ENCODE measurements at places on chromosomes 4 and X. TPM values are rescaled to one million over a fixed set of nuclear protein-coding genes. Genes with fewer than 3 reads are reported as not detected.

DNA sequence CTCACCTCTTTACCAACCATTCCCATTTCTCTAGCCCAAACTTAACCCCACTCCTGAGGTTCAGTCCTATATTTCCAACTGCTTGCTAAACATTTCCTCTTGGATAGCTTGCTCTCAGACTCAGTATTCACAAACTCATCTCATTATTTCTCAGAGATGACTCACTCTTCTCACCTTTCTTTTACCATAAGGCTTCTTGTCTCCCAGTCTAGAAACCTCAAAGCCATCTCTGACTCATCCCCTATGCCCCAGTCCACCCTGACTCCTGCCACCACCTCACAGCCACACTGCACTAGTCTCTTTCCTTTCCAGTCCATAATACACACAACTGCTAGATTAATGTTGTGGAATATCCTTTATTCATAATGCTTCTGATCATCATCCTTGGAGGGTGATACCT, 4.8 kb downstream of the FRMPD3 start:
- DNase-seq, result no peak

DMP1 gene
- total RNA-seq, result not detected

STS gene
- 12.3 TPM for total RNA-seq

DNA sequence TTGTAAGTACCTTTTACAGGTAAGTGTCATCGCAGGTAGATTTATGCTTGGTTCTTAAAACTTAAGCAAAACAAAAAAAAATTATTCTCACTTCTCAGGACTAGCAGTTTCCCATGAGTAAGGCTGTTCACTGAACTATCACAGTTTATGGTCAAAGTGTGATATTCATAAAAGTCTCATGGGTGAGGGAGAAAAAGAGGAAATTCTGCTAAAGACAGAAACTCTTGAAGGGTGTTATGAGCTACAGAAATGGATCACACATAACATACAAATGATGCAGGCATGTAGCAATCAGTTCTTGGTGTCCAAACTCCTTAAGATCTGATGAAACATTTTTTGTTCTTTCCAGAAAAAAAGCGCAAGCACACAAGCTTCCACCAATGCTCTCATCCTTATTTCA, 8.5 kb downstream of the RAB9A start:
- DNase-seq, result no peak

GRCh38 chr4:67152976-67153375, 392.3 kb downstream of the CENPC start:
- DNase-seq, result no peak

DNA sequence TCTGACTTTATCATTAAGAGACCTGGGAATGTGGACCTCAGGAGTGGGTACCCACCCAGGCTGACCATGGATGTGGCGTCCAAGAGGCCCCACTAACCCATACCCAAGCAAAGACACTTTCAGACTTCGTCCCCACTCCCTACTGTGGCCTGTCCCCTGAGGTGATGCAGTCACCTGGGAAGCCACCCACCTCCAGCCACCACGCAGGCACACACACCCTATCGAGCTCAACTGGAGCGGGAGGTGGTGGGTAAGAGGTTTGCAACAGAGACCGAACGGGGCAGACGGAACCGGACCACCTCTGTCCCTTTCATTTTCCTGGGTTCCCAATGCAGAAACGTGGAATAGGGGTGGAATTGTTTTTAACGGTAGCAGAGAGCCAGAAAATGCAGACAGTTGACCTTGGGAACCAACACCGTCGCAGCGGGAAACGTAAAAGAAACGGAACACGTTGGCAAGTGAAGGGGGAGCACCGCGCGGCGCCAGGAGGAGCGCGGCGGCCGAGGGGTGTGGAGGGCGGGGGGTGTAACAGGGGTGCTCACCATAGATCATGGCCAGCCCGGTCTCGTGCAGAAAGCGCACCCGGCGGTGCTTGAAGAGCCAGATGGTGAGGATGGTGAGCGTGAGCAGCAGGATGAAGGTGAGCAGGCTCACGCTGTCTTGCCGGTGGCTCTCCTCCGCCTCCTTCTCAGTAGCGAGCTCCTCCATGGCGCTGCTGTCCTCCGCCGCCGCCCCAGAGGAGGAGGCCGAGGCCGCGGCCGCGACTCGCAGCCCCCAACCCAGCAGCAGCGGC, 559 bp downstream of the SLC9A7 start:
- no peak for DNase-seq

GRCh38 chrX:111687305-111687704, 6.3 kb downstream of the ALG13 start:
- no peak for DNase-seq

UGT2B28 gene
- not detected for total RNA-seq

GRCh38 chr4:80092088-80092487, 19.1 kb upstream of the ANTXR2 start:
- no peak for DNase-seq

FGD1 gene
- total RNA-seq, result 7.2 TPM

DNA sequence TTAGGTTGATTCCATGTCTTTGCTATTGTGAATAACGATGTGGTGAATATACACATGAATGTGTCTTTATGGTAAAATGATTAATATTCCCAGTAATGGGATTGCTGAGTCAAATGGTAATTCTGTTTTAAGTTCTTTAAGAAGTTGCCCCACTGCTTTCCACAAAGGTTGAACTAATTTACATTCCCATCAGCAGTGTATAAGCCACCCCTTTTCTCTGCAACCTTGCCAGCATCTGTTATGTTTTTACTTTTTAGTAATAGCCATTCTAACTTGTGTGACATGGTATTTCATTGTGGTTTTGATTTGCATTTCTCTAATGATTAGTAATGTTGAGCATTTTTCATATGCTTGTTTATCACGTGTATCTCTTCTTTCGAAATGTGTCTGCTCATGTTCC, 503.3 kb downstream of the PCDH18 start:
- DNase-seq, result no peak

DNA sequence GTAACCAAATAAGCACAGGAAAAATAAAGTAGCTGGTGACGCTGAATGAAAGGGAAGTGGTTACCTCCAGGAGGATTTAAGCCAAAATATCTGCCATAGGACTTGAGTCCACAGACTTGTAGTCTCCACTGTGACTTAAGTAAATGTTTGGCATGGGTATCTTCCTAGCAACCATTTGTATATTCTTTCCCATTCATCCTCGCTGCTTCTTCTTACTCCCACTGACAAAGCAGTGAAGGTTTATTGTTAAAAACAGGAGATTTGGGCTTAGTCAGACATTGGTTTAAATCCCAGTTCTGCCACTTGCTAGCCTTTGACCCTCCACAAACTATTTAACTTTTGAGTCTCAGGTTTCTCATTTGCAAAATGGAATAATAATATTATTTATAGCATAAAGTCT, 22.3 kb downstream of the COL4A6 start:
- no peak for DNase-seq

GRCh38 chr4:113433116-113433515, 328.4 kb downstream of the CAMK2D start:
- no peak for DNase-seq

DNA sequence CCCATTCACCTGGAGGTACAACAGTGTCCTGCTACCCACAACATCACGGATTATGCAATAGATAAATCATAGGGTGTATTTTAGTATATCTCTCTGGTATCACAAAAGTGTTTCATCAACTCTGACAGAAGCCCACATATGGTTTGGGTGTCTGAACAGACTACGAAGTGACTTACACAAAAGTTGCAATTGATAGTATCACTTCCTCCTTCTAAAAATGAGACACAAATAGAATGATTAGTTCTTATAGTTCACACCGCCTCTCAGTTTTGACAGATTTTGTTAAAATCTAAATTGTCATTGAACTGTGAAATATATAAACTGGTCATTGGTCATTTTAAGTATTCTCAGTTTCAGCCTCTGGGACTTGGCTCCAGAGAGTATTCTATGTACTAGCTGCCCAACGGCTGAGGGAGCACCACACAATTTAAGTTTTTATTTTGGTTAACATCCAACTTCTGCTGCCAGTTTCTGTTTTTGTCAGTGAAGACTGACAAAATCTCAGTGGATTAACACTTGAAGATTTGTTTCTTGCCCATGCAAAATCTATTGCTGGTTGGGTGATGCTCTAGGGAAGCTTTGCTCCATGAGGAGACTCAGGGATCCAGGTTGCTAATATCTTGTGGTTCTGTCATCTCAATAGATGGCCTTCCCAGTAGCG, 113.8 kb upstream of the PUDP start:
- no peak for DNase-seq

OTC gene
- 0.23 TPM for total RNA-seq

GRCh38 chr4:11428899-11429698, 405 bp upstream of the HS3ST1 start:
- peak; percentile 92 for DNase-seq

FGG gene
- total RNA-seq, result not detected

DNA sequence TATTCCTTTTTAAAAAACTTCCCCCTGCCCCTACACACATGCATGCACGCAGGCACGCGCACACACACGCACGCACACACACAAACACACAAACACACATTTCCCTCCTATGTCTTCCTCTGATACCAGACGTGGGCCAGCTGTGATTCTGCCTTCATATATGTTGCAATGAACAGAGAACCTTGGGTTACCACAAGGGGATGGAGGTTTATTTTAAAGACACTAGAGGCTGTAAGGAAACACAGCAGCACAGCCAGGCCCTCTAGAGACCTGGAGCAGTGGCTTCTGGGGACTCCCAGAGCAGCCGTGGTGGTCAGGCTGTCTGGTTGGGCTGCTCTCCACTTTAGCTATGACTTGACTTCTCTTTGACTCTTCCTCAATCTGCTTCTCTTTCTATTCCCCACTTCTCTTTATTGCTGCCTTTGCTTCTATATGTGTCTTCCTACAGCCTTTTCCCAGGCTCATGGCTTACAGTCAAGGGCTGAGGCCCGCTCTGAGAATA, 3.2 kb upstream of the TLR10 start:
- no peak for DNase-seq

DNA sequence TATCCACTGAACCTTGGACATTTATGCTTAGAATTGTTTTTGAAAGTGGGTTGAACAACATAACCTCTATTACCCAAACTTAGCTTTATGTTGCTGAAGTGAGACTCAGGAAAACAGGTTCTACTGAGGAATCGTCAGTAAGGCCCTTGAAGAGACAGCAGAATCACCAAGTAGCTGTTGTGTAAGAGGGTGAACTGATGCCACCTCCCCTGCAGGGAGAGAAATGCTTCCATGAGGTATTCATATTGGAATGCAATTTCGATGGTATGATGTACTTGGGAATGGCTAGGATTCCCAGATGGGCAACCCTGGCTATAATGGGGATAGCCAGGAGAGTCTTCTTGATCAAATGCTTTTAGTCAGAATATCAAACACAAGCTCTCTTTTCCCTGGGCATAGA, 4.1 kb upstream of the SCRG1 start:
- no peak for DNase-seq

NXT2 gene
- 4.7 TPM for total RNA-seq

DNA sequence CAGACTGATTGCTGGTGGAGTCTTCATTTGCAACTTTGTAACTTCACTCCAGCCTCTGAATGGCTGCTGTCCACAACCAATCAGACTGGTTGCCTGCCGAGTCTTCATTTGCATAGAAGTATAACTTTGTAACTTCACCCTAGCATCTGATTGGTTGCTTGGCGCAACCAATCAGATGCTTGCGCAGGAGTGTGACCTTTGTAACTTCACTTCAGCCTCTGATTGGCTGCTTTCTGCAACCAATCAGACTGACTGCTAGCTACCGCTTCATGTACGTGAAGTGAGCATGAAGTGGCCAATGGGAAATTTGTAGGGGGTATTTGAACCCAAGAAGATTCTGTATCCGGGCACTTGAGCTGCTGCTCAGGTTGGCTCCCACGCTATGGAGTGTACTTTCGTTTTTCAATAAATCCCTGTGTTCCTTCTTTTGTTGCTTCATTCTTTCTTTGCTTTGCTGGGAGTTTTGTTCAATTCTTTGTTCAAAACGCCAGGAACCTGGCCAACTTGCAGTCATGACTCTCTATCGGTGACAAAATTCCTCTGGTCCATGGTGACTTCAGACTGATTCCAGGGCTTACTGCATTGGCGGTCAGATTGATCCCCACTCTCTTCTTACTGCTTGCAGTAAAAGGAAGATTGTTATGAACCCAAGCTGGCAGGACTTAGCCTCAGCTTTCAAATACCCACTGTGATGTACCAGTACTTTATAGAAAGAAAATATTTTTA, 46.4 kb upstream of the FGG start:
- DNase-seq, result no peak

DNA sequence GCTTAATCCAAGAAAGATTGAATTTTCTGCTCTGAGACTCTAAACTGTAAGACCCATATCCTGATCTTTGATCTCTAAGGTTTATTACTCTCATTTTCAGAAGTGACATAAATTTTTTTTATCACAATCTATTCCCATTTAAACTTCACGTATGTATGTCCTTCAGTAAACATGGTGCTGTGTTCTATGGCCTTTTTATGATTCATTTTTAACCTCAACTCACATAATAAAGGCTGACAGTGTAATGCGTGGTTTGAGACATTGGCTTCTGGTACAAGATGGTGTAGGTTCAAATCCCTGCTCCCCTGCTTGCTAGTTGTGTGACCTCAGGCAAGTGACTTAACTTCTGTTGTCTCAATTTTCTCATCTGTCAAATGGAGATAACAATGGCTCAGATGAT, 306.0 kb upstream of the AADAT start:
- DNase-seq, result no peak

DNA sequence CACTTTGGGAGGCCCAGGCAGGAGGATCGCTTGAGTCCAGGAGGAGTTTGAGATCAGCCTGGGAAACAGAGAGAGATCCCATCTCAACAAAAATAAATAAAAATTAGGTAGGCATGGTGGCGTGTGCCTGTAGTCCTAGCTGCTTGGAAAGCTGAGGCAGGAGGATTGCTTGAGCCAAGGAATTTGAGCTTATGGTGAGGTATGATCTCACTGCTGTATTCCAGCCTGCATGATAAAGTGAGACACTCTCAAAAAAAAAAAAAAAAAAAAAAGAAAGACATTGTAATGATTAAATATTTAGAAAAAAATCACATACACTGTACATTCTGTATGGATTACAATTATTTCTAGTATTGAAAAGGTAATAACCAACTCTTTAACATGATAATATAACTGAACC, 87.1 kb downstream of the SLIT2 start:
- no peak for DNase-seq

GRCh38 chrX:96692890-96693289, 8.2 kb downstream of the DIAPH2 start:
- no peak for DNase-seq

PLAC1 gene
- not detected for total RNA-seq

GRCh38 chr4:156536661-156537060, 434.9 kb downstream of the PDGFC start:
- no peak for DNase-seq

DNA sequence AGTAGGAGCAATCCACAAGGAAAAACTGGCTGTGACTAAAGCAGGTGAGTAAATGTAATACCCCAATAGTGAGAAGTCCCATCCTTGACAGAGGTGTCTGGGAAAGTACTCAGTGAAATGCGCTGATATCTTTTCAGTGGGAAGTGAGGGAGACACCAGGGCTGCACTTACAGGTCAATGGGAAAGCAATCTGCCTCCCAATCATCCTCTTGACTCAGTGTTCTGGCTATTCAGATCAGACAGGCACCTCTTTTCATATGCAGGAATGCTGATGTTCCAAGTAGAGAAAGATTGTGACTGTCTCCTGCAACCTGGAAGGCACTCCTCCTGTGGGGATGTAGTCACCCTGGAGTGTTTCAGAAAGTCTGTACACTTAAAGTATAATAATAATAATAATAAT, 39.9 kb upstream of the SPIN2A start:
- no peak for DNase-seq
